Activated T-cell treated with anti-CD3 and anti-CD28 coated beads, Interleukin-2, amount 50 U/mL, for 72 hours (primary cell): ENCODE measurements at places on chromosomes 1 and 21.

- DNase-seq, result no peak
These were observed 191.3 kb downstream of the GRIK3 start for GRCh38 chr1:36843027-36843426.

DNA sequence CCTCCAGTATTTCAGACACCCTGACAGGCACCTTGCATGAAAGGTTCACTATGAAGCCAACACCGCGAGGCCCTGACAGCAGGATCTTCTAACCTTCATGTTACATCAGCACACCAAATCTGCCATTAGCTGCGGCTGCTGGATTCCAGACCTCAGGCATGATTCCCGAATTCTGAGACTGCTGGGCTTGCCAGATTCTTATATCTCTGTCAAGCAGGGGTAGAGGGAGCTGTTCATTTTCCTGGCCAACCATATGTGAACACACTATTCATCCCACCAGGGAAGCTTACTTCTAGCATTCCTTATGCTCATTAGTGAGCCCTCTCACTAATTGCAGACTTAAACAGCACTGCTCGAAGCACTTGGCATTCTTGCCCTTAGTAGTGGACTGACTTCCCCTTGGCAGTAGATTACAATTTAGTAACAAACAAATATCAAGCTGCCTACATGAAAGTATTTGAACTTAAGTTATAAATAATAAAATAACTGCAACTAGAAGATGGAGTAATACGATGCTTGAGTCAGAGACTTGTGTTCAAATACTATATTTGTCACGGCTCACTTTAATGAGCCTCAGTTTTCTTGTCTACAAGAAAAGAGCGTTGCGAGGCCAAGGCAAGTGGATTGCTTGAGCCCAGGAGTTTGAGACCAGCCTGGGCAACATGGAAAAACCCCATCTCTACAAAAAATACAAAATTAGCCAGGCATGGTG, 43.3 kb downstream of the NID1 start:
- DNase-seq, result no peak

GRCh38 chr1:69288416-69288815, 279.3 kb upstream of the LRRC7 start:
- DNase-seq, result no peak

DNA sequence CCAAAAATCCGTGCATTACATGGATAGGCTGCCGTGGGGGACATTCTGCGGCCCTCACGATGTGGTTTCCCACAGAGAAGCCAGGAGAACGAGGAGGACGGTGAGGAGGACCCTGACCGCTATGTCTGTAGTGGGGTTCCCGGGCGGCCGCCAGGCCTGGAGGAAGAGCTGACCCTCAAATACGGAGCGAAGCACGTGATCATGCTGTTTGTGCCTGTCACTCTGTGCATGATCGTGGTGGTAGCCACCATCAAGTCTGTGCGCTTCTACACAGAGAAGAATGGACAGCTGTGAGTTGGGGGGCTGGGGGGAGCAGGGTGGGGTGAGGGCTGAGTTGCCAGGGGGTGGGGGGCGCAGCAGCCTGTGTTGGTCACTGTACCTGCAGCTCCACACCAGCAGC, 13.2 kb downstream of the PSEN2 start:
- no peak for DNase-seq

GRCh38 chr1:153563991-153564390, 1.7 kb downstream of the S100A2 start:
- DNase-seq, result no peak

- no peak for DNase-seq
These were observed 17.0 kb downstream of the MFN2 start for GRCh38 chr1:11997081-11997850.

DNA sequence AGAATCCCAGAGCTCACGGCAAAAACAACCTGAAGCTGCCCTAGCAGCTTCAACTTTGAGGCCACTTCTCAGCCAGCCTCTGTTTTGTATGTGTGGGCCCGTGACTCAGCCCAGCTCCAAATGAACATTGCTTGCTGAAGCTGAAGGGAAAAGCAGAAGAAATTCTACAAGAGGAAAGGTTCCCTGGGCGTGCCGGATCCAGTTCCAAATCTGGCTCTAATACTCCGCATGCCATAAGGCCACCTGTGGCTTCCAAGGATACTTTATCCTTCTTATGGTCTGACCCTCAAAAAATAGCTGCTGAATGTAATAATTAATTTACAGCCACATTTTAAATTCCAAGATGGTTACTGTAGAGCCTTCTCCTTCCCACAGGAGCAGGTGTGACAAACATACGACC, 24.3 kb downstream of the TSPAN2 start:
- DNase-seq, result no peak

DNA sequence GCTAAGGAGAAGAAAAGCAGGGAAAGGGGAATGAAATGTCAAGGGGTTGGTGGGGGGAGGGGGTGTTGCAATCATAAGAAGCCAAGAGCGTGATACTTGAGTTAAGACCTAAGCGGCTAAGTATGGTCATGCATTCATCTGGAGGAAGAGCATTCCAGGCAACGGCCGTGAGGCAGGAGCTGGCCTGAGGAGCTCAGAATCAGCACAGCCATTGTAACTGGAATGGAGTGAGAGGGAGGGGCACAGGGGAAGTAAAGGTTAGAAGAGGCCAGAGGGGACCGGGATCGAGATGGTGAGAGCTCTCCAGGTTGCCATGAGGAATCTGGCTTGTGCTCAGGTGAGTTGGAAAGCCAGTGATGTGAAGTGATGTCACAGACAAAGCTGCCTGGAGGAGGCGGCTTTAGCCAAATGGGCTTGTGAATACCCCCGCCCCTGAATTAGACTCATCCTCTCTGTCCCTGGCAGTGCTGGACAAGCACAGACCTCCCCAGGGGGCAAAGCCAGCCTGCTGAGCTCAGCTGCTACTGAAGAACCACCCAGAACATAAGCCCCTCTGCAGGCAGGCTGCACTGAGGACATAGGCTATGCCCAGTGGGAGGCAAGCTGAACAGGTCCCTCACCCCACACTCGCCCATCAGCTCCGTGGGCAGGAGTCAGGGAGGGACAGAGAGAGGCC, 61.1 kb upstream of the LAPTM5 start:
- no peak for DNase-seq

DNA sequence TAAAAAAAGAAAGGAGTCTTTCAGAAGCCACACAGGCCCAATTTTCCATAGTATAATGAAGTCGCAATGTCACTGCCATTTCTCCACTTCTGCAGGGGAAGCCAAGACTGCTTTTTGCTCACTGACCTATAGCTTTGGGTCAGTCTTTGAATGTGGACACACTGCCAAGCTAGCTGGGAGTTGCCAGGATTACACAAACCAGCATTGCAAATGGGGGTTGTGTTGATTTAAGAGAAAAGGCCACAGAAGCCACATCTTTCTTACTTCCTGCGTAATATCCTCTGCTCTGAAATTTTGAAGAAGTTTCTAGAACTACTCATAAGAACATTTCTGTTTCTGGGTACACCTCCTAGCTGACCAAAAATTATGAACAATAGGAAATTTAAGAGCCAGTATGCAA, 45.8 kb upstream of the SAMSN1 start:
- peak; percentile 16 for DNase-seq

DNA sequence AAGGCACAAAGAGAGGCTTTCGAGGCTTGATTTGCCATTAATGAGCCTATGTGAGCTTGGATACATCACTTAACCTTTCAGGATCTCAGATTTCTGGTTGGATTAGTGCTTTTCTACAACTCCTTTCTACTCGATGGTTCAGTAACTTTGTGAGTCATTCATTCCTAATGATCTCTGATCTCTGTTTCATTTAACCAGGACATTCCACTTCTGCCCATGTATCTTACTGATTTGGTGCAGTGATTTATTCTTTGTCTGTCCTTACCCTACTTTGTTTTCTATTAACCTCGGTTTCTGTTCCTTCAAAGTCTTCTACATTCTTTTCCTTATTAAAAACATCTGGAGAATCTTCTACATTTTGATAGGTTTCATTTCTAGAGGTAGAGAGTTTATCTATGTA, 94.6 kb upstream of the ZBTB18 start:
- no peak for DNase-seq

GRCh38 chr1:241235256-241235897, 121.6 kb downstream of the RGS7 start:
- DNase-seq, result no peak

- DNase-seq, result no peak
These were observed 181.2 kb upstream of the GALNT2 start for GRCh38 chr1:229885568-229886495.

DNA sequence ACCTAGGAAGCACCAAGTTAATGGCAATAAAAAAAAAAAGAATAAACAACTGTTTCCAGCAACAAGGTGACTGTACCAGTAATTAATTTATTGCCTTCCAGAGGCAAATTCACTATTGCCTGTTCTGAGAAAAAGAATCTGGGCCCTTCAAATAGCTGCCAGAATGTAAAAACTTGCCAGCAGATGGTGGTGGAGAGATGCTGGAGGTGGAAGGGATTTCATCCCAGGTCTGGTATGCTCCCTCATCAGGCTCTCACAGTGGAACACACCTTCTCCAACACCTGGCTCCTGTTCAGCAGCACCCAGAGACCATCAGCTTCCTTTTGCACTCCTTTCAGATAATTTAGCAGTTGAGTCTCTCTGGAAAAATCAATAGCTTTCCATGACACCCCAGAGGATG, 792.9 kb upstream of the ADAMTS5 start:
- DNase-seq, result no peak

GRCh38 chr1:103516693-103517092, 8.8 kb upstream of the RNPC3 start:
- DNase-seq, result no peak

DNA sequence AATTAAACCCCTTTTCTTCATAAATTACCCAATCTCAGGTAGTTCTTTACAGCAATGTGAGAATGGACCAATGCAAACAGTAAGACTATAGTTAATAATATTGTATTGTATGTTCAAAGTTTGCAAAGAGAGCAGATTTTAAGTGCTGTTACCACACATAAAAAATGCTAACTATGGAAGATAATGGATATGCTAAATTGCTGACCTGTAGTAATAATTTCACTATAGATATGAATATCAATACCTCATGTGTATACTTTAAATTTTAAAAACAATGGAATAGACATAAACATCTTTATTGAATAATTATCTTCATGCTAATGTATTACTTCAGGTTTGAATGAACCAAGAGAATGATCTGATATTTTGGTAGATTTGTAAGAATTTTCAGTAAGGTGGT, 552.4 kb upstream of the CHRM3 start:
- no peak for DNase-seq

- DNase-seq, result peak; percentile 30
These were observed 35.9 kb upstream of the HMGN1 start for GRCh38 chr21:39384674-39385298.

DNA sequence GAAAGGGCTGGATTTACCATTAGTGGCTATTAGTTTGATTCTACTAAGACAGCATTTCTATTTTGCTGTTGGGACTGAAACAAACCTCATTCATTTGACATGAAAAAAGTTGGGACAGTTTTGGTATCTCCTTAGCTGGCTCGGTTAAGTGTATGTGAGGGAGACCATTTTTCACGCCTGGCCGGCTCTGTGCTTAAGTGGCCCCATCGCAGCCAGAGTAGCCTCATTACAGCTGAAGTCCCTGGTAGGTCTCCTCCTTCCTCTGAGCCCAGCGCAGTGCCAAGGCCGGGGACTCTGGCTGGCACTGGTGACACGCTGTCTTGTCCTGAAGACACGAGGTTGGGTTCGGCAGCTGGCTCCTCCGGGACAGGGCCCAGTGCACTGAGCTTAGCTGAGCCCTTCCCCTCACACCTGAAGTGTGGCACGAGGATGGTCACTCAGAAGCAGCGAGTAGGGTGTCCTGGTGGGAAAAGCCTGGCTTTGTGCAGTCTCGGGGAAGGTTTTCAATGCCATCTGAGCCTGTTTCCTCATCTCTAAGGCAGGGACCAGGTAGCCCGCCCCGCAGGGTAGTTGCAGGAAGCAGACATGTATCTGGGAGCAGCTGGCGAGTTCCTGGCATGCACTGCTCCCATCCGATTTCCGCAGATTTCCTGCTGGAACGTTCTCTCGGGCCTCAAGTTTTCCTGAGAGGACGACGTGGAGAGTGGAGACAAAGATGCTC, 196.5 kb downstream of the DYRK1A start:
- no peak for DNase-seq

DNA sequence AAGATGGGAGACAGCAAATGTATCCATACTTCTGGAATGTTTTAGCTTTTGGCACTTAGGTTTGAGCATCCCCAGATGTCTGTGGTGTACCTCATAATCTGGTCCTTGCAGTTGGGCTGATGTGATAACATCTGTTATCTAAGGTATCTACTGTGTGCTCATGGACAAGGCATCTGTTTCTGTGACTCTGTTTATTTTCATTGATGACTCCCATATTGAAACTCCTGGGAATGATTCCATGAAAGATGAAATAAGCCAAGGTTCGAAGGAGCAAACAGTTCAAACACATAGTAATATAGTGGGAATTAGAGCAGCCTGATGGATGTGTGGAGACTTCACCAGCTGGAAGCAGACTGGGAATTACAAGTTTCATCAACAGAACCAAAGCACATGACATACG, 20.7 kb upstream of the TRIM45 start:
- no peak for DNase-seq

GRCh38 chr1:59008599-59009347, 224.9 kb upstream of the JUN start:
- DNase-seq, result no peak

DNA sequence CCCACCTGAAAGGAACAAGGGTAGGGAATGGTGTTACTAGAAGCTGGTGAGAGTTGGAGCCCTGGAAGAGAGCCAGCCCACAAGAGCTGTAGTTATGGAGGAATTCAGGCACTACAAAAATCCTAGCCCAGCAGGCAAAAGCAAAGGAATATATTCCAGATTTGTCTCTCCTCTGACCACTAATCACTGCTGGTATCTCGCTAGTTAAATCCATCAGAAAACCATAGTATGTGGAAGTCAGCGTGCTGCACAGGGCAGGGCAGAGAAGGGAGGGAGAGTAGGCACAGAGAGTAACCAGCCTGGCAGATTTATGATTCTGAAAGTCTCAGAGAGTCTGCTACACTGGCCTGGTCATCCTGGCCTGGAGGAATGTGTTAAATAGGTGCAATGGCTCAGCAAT, 88.6 kb downstream of the SELENOF start:
- no peak for DNase-seq

GRCh38 chr1:77888081-77888780, at the start of gene NEXN:
Gene NEXN (plus strand): TSS chr1:77888624. CDS start chr1:77916107, 27,483 bp downstream.
- no peak for DNase-seq

GRCh38 chr1:218339267-218339831, 5.8 kb upstream of the TGFB2 start:
- DNase-seq, result no peak

- DNase-seq, result no peak
These were observed 1009.9 kb downstream of the PLA2G4A start for GRCh38 chr1:187838335-187839293.

DNA sequence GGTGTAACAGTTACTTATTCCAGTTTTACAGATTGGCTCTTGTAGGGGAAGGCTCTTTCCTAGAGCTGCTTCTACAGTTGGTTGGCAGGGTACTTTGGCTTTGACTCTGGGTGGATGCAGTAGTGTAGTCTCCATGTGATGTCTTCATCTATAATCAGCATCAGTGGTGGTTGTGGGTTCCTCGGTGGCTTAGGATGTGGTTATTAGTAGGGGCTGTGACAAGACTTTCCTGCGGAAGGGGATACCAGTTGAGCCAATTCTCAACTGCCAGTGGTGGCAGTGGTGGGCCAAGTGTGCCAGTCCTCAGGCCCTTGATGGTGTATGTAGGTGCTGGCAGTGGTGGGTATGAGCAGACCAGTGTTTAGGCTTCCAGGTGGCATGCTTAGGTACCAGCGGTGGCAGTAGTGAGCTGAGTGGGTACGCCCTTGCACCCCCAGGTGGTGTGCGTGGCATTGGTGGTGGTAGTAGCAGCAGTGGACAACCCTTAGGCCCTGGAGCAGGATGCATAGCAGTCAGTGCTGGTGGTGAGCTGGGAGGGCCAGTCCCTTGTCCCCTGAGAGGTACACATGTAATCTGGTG, 27.2 kb upstream of the KLF18 start:
- no peak for DNase-seq
